Osteocyte (in vitro differentiated cells): ENCODE measurements at places on chromosomes 7 and 10. TPM values are rescaled to one million over a fixed set of nuclear protein-coding genes. Genes with fewer than 3 reads are reported as not detected.

DNA sequence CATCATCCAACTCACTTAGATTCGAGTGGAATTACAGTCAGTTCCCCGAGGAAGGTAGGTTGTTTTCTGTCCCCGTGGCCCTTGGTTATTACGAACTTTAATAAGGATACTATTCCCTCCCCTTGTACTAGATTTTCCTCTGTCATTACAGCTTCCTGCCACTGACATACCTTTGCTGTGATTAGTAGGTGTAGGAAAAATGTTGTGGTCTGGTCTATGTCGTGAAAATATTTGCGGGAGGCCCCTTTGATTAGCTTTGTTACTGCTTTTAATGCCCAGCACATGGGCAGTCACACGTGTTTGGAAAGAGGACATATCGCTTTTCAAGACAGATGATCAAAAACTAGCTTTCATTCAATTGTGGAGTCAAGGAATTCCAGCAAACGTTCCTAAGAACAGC lies 92.2 kb downstream of the GATA3 start:
- H3K4me1 ChIP-seq = no peaks in the 10 kb centered on the region
- no peak for DNase-seq
- peaks cover 2% of the 10 kb centered on the region for H3K27me3 ChIP-seq

- no peak overlapping the region for H3K4me3 ChIP-seq
- H3K36me3 ChIP-seq = peaks cover under 1% of the 10 kb centered on the region
Measured at GRCh38 chr10:12974078-12974477, 27.4 kb downstream of the CCDC3 start.

DNA sequence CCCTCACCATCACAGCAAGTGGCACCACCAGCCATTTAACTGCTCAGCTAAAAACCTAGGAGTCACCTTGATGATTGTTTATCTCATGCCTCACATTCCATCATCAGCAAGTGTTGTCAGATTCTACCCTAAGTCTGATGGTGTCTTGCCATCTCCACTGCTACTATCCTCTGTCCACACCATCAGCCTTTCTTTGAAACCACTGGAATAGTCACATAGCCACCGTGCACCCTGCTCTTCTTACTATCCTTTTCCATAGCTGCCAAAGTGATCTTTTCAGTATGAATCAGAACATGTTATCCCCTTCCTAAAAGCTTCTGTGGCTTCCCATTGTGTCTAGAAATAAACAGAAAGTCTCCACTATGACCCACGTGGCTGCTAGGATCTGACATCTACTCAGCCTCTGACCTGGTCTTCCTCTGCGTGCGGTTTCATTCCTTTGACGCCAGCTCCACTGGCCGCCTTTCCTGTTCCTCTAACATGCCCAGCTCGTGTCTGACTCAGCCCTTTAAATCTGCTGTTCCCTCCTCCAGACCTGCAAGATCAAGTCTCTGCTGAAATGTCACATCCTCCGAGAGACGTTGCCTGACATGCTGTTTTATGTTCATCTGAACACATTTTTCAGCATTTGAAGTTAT lies 16.5 kb upstream of the CHN2 start:
- no peaks in the 10 kb centered on the region for H3K36me3 ChIP-seq
- peaks cover 43% of the 10 kb centered on the region for H3K27me3 ChIP-seq
- H3K27ac ChIP-seq = no peak overlapping the region
- no peak for DNase-seq
- no peak overlapping the region for H3K4me3 ChIP-seq

- no peak overlapping the region for H3K4me3 ChIP-seq
- no peak overlapping the region for H3K27ac ChIP-seq
- no peaks in the 10 kb centered on the region for H3K27me3 ChIP-seq
- H3K4me1 ChIP-seq = peaks cover 66% of the 10 kb centered on the region
- no peak for DNase-seq
- H3K36me3 ChIP-seq = peaks cover 29% of the 10 kb centered on the region
Measured at GRCh38 chr10:79143879-79144278, 75.1 kb downstream of the ZMIZ1 start.

- H3K27me3 ChIP-seq = peaks cover 12% of the 10 kb centered on the region
- H3K27ac ChIP-seq = no peak overlapping the region
- no peaks in the 10 kb centered on the region for H3K36me3 ChIP-seq
Measured at GRCh38 chr7:96710544-96710943, 898 bp upstream of the SEM1 start.

DNA sequence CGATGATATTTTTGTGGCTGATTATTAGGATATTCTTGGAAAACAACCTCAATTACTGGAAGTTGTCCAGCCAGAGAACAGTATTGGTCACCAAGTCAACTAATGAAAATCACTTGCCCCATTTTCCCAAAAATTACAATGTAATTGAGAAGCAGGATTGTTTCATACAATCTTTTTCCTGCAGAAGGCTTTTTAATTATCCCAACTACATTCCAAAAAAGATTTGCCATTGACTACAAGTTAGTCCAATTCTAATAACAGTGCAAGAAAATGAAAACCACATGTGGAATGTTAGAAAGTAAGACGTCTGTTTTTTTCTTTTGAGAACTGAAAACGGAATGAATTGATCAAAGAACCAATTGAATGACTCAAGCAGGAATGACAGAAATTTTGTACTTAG lies 1195.8 kb downstream of the SORCS1 start:
- no peak for DNase-seq
- H3K4me3 ChIP-seq = no peak overlapping the region

CDK14 gene
- total RNA-seq = 117 and 131 TPM in 2 replicates

DNA sequence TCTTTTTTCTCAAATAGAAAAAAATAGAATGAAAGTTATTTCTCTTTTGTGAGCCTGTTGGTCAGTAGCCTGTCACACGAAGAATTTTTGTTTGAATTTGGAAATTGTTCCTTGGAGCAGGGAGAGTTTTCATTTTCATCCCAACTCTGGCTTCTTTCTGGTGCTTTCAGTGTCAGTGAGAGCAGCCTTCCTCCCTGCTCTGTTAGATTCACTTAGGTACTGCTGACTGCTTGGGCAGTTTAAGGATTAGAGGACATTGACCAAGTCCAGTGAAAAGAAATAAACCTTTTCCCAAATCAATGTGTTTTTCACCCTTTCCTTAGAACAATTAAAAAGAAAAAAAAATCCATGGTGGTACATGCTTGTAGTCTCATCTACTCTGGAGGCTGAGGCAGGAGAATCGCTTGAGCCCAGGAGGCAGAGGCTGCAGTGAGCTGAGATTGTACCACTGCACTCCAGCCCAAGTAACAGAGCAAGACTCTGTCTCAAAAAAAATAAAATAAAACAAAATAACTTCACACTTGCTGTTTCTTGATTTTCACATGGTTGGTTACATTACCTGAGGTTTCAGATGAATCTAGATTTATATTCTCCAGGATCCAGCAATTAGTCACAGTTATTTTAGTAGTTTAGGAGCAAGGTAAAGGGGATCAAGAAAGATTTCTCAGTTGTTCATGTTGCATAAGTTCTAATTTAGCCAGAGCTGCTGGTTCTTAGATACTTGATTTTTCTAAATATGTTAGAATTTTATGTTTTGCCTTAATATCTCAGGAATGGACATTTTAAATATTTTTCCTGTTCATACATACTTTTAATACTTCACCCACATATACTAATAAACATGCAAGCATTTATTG lies 63.1 kb downstream of the ZNRF2 start:
- no peak for DNase-seq
- H3K27ac ChIP-seq = peak overlapping the region; percentile 70
- H3K4me3 ChIP-seq = no peak overlapping the region
- H3K27me3 ChIP-seq = peaks cover 6% of the 10 kb centered on the region

- H3K27ac ChIP-seq = no peak overlapping the region
- H3K4me1 ChIP-seq = peaks cover 30% of the 10 kb centered on the region
- no peaks in the 10 kb centered on the region for H3K27me3 ChIP-seq
- H3K36me3 ChIP-seq = no peaks in the 10 kb centered on the region
Measured at GRCh38 chr10:22684699-22685098, 29.7 kb downstream of the PIP4K2A start.

DNA sequence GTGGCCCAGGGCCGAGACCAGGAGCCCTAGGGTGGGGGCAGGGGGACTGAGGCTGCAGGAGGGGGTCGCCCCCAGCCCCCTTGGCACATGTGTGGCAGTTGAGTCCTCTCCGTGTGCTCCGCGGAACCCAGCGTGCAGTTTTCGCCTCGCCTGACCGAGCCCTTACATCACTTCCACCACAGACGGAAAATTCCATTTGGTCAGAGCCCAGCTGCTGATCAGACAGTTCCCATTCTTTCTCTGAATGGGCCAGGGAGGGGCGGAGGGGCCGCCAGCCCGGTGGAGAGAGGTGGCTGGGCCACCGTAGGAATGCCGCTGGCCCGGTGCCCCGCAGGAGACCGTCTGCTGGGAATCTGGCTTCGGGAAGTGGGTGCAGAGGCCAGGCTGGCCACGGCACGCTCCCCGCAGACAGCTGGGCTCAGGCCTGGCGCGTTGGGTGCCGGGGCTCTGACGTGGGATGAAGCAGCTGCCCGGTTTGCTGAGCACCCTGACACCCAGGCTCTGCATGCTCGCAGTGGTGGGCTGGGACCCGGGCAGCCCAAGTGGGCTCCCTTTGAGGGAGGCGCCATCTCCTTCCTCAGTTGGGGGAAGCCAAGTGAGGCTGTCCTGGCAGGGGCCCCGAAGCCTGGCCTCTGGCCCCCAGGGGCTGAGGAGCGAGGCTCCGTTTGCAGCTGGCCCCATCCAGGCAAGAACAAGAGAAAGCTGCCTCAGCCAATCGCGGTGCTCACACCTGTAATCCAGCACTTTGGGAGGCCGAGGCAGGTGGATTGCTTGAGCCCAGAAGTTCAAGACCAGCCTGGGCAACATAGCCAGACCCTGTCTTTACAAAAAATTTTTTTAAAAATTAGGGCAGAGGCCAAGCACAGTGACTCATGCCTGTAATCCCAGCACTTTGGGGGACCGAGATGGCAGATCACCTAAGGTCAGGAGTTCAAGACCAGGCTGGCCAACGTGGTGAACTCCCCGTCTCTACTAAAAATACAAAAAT lies 9.9 kb downstream of the TTYH3 start:
- H3K36me3 ChIP-seq = no peaks in the 10 kb centered on the region
- H3K4me3 ChIP-seq = peak overlapping the region; percentile 48

GRCh38 chr7:12584930-12585329 lies 14.4 kb downstream of the SCIN start:
- no peak for DNase-seq
- peaks cover 6% of the 10 kb centered on the region for H3K4me1 ChIP-seq
- no peaks in the 10 kb centered on the region for H3K36me3 ChIP-seq
- H3K27ac ChIP-seq = peak overlapping the region; percentile 8
- no peak overlapping the region for H3K4me3 ChIP-seq

CPED1 gene
- total RNA-seq = 3.4 and 3.9 TPM in 2 replicates

DNA sequence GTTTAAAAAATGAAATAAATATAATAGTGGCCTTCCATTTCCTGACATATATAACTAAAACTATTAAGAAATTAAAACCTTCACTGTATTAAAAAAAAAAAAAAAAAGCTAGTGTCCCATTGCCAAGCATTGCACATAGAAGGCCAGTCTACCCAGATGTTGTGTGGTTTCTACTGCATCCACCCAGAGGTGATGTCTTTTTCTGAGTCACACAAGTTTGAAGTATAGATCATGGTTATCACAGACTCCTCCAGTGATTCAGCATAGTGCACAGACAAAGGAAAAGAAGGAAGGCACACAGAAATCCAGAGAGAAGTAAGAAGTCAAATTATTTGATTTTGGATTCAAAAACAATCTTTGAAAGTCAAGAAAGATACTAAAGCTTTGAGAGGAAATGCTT lies 429.0 kb downstream of the ETV1 start:
- no peaks in the 10 kb centered on the region for H3K36me3 ChIP-seq
- DNase-seq = no peak
- H3K4me1 ChIP-seq = peaks cover 2% of the 10 kb centered on the region
- H3K27ac ChIP-seq = no peak overlapping the region

CHST15 gene
- 66.3 and 73.6 TPM in 2 replicates for total RNA-seq

GRCh38 chr7:36279200-36279925 lies 110.3 kb upstream of the ANLN start:
- no peaks in the 10 kb centered on the region for H3K36me3 ChIP-seq
- DNase-seq = no peak
- H3K27me3 ChIP-seq = no peaks in the 10 kb centered on the region
- peak overlapping the region; percentile 74 for H3K27ac ChIP-seq
- H3K4me3 ChIP-seq = peak overlapping the region; percentile 22
- H3K4me1 ChIP-seq = peaks cover 52% of the 10 kb centered on the region

TMEM229A gene
- total RNA-seq = not detected in 2 replicates

DNMBP gene
- 16.2 and 17.5 TPM in 2 replicates for total RNA-seq

DNA sequence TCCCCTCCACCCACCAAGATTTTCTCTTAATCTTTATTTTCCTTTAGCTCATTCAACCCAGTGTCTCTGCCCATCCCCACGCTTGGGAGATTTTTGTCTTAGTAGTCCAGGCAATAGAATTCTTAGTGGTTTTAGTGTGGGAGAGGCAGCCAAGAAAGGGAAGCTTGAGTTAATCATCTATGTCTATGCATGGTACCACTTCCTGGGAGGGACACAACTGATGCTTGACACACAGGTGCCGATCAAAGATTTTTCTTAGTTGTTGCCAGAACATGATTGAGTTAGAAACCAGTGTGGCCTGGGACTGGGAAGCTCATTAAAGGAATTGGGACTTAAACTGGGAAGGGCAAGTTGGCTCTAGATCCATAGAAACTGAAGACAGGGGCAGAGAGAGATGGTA lies 3.1 kb downstream of the STRA8 start:
- no peaks in the 10 kb centered on the region for H3K36me3 ChIP-seq
- no peak overlapping the region for H3K27ac ChIP-seq

DNA sequence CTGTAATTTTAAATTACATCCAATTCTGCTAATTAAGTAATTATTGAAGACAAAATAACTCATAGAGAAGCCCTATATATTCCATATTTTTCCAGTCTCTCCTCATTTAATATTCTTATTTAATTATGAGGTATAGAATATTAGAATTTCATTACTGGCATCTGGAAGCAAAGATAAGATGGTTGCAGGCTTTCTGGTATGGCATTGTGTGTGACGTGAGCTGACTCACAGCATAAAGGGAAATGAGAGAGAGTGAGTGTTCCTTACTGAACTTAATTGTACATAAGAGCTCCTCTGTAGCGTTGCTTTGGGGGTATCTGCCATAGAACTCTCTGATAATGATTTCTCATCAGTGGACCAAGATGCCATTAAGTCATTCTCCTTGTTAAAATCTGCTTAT lies 127.4 kb upstream of the TEX47 start:
- H3K27me3 ChIP-seq = no peaks in the 10 kb centered on the region
- H3K4me3 ChIP-seq = no peak overlapping the region
- H3K4me1 ChIP-seq = no peaks in the 10 kb centered on the region
- H3K27ac ChIP-seq = no peak overlapping the region
- H3K36me3 ChIP-seq = no peaks in the 10 kb centered on the region
